ENCODE measurements at places on chromosomes 2 and 18.

- no peak for DNase-seq
These were observed 161.3 kb downstream of the DNER start for GRCh38 chr2:229553091-229553490.

DNA sequence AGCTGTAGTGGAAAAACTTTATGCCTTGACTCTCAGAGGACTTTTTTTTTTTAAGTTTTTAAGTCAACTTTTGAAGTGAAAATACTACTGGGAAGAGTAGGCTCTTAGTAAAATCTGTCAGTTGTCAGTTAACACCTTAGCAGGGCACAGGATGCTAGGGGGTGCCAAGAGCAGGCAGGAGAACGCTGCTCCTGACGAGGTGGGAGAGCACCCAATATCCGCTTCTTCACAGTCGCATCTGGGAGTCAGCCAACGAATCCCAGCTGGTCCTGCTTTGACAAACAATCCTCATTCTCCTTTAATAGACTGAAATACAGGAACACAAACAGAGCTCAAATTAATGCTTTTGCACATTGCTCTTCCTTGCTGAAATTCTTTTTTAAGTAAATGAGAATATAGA, 709.5 kb upstream of the ACVR2A start:
- DNase-seq: no peak

GRCh38 chr2:229451852-229452251, 180.8 kb upstream of the PID1 start:
- no peak for DNase-seq

GRCh38 chr2:106174056-106174455, 20.0 kb downstream of the UXS1 start:
- DNase-seq: no peak

GRCh38 chr2:137467246-137467862, 496.9 kb upstream of the HNMT start:
- peak; percentile 1 for DNase-seq

- no peak for DNase-seq
These were observed 8.3 kb downstream of the ASAP2 start for GRCh38 chr2:9214873-9215272.

Measured in natural killer cell (primary cell).